Activated CD8-positive, alpha-beta memory T cell treated with anti-CD3 and anti-CD28 coated beads, Interleukin-2, amount 10 ng/mL, durations not matched to agents 7 days and 5 days (primary cell): ENCODE measurements at places on chromosomes 2 and 18. TPM values are rescaled to one million over a fixed set of nuclear protein-coding genes. Genes with fewer than 3 reads are reported as not detected.

The TOGARAM2 gene
- 15.0 TPM for total RNA-seq

The SLC11A1 gene
- 0.18 TPM for total RNA-seq

The ELAC1 gene
- total RNA-seq, result 10.3 TPM

The EDAR gene
- total RNA-seq, result not detected

The ARHGAP28 gene
- not detected for total RNA-seq

The SERPINB7 gene
- not detected for total RNA-seq

The SPATA3 gene
- total RNA-seq, result 1.2 TPM

The TMEM200C gene
- not detected for total RNA-seq

The SCN9A gene
- total RNA-seq, result not detected

The CHMP3 gene
- 33.3 TPM for total RNA-seq

The EGR4 gene
- 0.15 TPM for total RNA-seq

The ACKR3 gene
- total RNA-seq, result 3.3 TPM

The ACMSD gene
- total RNA-seq, result not detected

The NT5DC4 gene
- not detected for total RNA-seq

The HOXD8 gene
- not detected for total RNA-seq

The CHAC2 gene
- 21.9 TPM for total RNA-seq

The MROH2A gene
- total RNA-seq, result not detected

The DIS3L2 gene
- total RNA-seq, result 25.4 TPM

The CYP27C1 gene
- not detected for total RNA-seq

The GCKR gene
- total RNA-seq, result not detected

The PLGLB2 gene
- total RNA-seq, result 0.85 TPM

The ALPP gene
- not detected for total RNA-seq

The UGT1A3 gene
- not detected for total RNA-seq

The MCEE gene
- total RNA-seq, result 12.6 TPM

The HES6 gene
- total RNA-seq, result 4.0 TPM

The KCNG3 gene
- total RNA-seq, result not detected

The C2orf72 gene
- total RNA-seq, result not detected

The SLC1A4 gene
- total RNA-seq, result 113 TPM

The TDRD15 gene
- total RNA-seq, result not detected

The KCNJ13 gene
- not detected for total RNA-seq

The GULP1 gene
- total RNA-seq, result not detected

The CAB39 gene
- total RNA-seq, result 148 TPM

The ERFE gene
- not detected for total RNA-seq
